ENCODE measurements at places on chromosomes 1 and 21.

GRCh38 chr1:226820941-226821718, 49.3 kb upstream of the PSEN2 start:
- DNase-seq: no peak

DNA sequence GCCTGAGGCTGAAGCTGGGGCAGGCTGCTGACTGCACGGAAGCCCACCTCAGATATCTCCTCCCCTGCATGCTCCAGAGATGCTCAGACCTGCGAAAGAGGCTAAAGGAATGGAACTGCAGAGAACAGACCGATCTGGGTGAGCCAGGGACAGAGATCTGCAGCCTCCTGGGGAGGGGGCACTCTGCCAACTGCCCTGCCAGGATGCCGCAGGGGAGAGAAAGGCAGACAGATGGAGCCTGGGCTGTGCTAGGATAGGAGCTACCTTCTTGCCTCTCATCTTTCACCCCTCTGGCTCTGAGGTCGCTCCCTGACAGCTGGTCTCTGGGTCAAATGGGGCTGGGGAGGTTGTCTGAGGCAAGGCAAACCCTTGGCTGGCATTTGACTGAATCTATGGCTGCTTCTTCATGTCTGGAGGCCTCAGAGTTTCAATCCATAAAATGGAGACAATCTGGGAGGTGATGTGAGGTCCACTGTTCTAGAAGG, 238.2 kb downstream of the GRIK3 start:
- no peak for DNase-seq

- no peak for DNase-seq
Observed at GRCh38 chr1:158311066-158311465, 20.3 kb downstream of the CD1B start.

- no peak for DNase-seq
Observed at GRCh38 chr1:168099337-168099801, 37.4 kb downstream of the GPR161 start.

GRCh38 chr1:199574950-199575349, 452.6 kb upstream of the NR5A2 start:
- DNase-seq: no peak

DNA sequence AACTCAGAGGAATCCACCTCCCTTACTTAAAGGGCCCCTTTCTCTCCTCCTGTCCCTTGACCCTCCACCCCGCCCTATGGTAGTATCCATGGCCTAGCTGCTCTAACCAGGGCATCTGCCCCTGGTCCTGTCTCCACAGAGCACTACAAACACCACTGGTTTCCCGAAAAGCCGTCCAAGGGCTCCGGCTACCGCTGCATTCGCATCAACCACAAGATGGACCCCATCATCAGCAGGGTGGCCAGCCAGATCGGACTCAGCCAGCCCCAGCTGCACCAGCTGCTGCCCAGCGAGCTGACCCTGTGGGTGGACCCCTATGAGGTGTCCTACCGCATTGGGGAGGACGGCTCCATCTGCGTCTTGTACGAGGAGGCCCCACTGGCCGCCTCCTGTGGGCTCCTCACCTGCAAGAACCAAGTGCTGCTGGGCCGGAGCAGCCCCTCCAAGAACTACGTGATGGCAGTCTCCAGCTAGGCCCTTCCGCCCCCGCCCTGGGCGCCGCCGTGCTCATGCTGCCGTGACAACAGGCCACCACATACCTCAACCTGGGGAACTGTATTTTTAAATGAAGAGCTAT, 1.7 kb downstream of the BTG2 start:
- peak; percentile 47 for DNase-seq

DNA sequence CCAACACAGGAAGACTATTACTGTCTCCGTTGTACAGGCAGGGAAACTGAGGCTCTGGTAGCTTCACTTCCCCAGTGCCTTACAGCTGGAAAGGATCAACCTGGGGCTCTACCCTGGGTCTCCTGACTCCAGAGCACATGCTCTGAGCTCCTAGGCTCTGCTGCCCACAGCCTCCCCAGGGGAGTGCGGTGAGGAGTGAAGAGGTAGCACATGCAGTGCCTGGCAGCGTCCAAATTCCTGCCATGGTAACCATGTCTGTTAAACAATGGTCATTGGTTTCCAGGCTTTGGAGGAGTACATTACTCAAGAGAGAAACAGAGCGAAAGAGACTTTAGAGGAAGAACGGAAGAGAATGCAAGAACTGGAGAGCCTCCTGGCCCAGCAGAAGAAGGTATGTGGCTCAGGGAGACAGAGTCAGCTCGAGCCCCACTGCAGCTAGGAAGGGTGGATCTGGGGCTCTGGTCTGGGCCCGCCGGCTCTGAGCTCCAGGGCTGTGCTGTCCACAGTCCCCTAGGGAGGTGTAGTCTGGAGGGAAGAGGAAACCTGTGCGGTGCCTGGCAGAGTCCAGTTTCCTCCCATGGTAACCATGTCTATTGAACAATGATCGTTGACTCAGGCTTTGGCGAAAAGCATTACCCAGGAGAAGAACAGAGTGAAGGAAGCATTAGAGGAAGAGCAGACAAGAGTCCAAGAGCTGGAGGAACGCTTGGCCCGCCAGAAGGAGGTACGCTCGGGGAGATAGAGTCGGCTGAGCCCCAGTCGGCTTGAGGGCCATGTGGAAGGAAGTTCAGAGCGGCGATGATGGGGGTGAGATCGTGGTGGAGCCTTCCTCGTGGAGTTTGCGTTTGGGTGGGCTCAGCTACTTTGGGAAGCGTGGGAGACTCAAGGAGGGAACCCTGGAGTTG, 64.6 kb upstream of the EFHD2 start:
- no peak for DNase-seq

DNA sequence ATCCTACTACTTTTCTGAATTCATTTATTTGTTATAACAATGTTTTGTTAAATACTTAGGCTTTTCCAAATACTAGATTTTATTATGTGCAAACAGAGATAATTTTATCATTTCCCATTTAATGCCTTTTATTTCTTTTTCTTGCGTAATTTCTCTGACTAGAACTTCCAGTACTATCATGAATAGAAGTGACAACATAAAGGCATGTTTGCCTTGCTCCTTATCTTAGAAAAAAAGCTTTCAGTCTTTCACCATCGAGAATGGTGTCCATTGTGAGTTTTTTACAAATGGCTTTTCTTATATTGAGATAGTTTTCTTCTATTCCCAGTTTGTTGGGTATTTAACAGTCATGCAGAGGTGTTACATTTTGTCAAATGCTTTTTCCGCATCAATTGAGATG, 453.1 kb upstream of the ZP4 start:
- DNase-seq: no peak

- DNase-seq: no peak
Observed at GRCh38 chr1:192601143-192601542, 25.6 kb downstream of the RGS1 start.

DNA sequence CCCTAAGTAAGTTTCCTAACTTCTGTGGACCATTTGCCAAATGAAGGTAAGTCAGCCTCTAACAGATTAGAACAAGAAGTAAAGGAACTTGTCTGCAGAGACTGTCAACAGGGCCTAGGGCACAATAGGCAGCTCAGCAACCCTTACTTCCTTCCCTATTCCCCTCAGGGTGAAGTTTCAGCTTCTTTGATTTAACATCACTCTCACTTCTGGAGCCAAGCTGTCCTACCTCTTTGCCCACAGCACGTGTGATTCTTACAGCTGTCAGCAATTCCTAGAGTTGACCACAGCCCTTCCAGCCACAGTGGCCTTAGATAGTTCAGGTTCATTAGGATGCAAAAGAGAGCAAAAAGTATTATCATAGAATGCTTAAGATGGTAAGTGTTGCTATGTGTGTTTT, 7.6 kb upstream of the EIF4G3 start:
- DNase-seq: no peak

DNA sequence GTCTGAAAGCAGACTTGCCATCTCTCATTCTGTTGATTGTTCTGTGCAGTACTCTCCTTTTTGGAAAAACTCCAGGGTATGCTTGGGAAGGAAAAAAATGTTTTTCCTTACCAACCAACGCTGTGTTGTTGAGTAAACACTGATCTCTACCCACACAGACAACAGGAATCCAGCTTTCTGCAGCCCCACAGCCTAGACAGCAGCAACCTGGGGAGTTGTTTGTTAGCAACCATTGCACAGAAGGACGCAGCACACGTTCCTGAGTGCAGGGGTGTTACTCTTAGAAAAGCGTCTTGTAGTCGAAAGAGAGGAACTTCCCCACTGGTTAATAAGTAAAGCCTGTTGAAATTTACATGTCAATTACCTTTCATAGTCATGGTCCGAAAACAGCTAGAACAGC, 56.6 kb downstream of the SMYD2 start:
- DNase-seq: no peak

DNA sequence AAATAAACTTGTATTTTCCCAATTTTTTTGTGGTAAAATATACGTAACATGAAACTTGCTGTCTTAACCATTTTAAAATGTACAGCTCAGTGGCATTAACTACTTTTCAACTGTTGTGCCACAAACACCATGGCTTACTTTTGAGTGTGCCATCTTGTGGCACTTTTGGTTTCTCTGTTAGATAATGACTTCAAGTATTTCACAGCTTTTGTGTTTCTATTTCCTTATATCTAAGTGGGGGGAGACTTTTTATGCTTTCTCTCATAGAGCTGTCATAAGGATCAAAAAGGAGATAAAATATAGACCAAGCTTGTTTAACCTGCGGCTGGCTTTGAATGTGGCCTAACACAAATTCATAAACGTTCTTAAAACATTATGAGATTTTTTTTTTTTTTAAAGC, 44.3 kb downstream of the CDC14A start:
- DNase-seq: no peak

DNA sequence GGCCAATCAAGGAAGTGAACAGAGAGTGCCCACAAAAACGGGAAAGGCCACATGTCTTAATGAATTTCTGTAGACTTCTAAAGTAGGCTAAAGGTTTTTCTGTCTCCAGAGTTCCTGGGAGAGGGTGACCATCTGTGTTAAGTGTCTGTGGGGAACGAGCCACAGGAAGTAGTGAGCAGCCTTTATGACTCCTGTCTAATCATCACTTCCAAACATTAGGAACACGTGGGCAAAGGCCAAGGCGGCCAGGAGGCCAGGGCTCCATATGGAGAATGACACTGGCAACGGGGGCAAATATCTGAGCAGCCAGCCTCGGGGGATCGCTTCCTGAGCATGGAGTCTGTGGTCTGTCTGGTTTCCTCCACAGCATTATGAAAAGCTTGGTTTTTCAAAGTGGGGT, 7.1 kb downstream of the FAM89A start:
- no peak for DNase-seq

DNA sequence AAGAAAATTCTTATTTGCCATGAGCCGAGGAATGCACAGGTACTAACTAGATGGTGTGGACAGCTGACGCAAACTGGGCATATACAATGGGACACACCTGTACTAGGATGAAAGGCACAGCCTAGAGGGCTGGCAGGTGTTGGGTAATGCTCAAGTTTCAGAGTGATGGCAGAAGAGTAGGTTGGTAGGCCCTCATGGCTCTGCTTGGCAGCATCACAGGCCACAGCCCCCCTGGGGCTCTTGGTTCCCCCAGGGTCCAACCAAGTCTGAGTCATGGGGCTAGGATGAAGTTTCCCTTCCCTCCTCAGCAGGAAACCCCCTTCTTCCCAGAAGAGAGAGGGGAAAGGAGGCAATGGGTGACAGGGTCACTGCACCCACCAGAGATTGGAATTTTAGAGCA, 35.2 kb downstream of the SPEN start:
- DNase-seq: no peak

DNA sequence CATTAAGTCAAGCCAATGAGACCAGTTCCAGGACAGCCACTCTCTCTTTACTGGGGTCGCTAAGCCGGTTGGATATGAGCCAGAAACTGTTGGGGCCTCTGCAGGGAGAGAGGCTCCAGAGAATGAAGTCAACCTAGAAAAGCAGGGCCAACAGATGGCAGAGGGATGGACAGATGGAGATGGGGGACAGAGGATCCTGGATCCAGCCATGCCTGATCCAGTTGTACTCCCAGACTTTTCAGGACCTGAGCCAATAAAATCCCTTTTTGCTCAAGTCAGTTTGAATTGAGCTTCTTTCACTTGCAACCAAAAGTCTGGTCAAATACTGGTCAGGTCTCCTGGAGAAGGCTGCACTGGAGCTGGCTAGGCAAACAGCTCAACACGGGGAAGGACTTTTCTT, 2.2 kb downstream of the DHCR24 start:
- DNase-seq: no peak

GRCh38 chr1:59375321-59376220, 78.7 kb downstream of the FGGY start:
- no peak for DNase-seq

- DNase-seq: no peak
Observed at GRCh38 chr1:217876401-217876800, 245.3 kb downstream of the SPATA17 start.

GRCh38 chr1:34263406-34263805, 86.7 kb downstream of the C1orf94 start:
- no peak for DNase-seq

GRCh38 chr1:109977225-109977624, 7.3 kb upstream of the AHCYL1 start:
- DNase-seq: no peak

GRCh38 chr1:193335806-193336428, 149.5 kb upstream of the B3GALT2 start:
- no peak for DNase-seq

- no peak for DNase-seq
Observed at GRCh38 chr1:229167318-229167717, 103.6 kb upstream of the RAB4A start.

DNA sequence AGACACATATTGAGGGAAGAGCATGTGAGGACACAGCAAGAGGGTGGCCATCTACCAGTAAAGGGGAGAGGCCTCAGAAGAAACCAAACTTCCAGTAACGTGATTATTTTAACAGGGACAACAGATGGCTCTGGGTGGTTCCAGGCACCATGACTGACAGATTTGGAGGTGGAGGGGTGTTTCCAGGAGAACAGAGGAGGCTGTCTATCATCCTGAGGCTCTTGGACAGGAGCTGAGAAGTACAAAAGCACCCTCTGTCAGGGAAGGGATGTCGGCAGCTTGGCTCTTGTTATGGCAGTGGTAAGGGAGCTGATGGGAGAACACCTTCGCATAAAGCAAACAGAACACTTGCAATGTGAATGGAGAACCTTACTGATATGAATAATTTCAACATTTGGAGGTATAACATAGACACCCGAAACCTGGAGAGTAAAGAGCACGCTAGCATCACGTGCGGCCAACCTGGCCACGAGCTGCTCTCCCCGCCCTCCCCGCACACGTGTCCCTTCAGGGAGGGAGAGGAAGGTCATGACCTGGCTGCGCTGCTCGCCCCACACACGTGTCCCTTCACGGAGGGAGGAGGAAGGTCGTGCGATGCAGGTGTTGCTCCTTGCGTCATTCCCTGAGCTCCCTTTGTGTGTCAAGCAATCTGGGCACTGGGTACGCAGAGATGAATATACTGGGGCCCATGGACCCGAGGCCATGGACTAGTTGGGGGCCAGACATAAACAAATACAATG, 37.5 kb upstream of the NLRP3 start:
- no peak for DNase-seq

DNA sequence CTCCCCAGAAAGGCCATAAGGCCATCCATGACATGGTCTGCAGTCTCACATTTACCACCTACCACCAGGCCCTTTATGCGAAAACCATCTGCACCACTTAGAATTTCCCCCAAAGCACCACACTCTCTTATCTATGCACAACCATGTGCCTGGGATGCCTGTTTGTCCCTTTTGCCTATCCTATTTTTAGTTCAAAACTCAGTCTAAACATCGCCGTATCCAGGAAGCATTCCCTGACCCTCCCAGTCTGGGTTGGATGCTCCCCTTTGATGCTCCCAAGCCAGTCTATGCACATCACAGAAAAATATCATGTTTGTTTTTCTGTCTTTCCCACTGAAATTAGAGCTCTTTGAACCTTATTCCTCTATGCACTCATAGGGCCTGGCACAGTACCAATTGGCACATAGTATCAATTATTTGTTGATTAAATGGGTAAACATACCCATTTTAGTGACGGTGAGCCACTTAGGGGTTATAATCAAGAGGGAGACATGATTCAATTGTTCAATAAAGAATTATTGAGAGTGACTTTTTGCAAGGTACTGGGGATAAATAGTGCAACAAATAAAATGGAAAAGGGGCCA, 6.7 kb downstream of the MPL start:
- no peak for DNase-seq
